CD8-positive, alpha-beta T cell (primary cell): ENCODE measurements at places on chromosomes 7 and 10.

DNA sequence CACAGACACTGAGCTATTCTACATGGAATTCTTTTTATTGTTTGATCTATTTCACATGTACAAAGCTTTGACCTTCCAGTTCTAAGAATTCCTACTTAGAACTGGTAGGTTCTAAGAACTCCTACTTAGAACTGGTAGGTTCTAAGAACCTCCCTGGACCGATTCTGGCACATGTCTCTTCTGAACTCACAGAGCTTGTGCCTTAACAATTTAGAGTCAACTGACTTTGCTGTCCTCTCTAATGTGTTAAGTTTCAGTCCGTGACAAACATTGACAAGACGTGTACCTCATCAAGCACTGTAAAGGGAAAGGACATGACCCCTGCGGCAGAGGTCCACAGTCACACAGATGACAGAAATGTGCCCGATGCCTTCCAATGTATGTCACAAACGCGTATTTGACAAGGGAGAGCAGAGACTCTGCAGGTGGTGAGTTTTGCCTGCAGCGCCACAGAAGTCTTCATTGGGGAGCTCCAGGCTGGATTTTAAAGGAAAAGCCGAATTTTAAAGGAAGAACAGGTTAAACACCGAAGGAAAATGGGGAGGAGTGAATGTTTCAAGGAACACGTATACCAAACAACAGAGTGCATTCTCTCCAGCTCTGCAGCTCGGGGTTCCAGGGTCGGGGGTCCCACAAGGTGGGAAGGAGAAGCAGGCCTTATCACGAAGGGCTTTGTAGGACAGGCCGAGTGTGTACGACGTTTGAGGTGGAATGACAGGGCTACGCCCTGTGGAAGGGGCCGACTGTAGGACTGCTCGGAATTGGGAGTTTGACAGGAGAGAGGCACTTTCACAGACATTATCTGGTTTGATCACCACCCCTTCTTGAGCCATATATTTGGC, 161.1 kb upstream of the KLF14 start:
- no peak for DNase-seq

GRCh38 chr10:52136921-52137320, 177.2 kb upstream of the DKK1 start:
- DNase-seq, result no peak

DNA sequence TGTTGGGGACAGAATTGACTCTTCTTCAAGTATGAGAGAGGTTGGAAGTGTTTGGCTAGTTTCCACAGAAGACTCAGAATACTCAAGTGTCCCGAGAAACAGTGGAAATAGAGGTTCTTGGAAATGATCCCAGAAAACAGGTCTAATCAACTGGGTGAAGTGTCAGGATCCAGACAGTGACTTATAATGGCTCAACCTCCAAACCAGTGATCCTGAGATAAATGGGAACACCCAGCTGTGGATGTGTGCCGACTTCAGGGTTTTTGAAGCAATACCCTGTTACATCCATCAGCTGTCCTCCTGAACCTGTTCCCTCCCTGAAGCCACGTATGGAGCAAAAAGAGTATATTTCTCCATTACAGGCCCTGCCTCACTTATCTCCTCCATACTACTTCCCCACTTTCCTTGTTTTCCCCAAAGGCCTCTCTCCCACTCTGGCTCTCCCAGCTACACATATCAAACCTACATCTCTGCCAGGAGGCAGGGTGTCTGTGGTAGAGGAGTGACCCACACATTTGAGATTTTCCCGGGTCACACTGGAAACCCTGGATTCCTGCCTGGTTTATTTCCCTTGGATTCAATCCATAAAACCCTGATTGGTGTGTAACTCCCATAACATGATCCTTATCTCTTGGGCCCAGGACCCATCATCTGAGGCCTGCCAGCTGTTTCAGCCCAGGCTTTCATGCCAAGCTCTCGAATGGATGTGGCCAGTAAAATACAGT, 17.6 kb upstream of the ELOVL3 start:
- DNase-seq, result no peak

DNA sequence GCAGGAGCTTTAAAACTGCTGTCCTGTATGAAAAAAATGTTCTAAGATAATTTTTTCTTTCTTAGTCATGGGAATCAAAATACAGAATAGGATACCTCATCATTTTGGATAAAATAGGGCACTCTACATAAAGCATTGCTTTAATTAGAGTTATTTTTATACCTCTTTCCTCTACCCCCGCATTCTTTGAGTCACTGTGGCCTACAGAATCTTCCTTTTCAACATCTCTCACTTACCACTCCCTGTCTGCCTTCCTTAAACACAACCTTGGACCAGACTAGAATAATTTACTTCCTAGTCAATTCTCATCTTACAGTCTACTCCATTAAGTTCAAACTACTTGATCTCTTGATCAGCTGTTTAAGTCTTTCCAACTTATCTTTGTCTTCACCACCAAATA, 462.3 kb downstream of the PHTF2 start:
- no peak for DNase-seq

- no peak for DNase-seq
Observed at GRCh38 chr7:50652400-50653125, 87.4 kb upstream of the DDC start.

- DNase-seq, result no peak
Observed at GRCh38 chr7:39168403-39169098, 190.8 kb downstream of the POU6F2 start.

DNA sequence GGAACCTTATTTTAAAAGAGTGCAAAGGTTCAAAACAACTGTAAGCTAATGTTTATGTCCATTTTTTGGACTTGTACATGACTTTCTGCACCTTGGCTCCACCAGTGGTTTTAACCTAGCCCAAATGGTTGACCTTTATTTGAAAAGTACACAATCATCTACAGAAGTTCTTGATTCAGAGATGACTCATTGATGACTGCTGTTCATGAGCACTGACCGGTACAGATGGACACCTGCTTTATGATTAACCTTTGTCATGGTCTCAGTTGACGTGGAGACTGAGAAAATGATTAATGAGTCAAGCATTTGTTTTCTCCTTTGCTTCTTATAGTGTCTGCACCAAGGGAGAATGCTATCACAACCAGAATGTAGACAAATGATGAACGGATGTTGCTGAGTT, 55.7 kb upstream of the PTER start:
- no peak for DNase-seq
